ENCODE measurements at places on chromosomes 4 and X.

GRCh38 chr4:71941001-71941400 lies 90.8 kb upstream of the NPFFR2 start:
- H3K4me1 ChIP-seq: no peaks in the 10 kb centered on the region
- H3K27ac ChIP-seq: no peak overlapping the region
- no peak for DNase-seq
- no peaks in the 10 kb centered on the region for H3K27me3 ChIP-seq
- no peak overlapping the region for H3K4me3 ChIP-seq
- H3K36me3 ChIP-seq: no peaks in the 10 kb centered on the region

GRCh38 chrX:112849016-112849415 lies 8.4 kb upstream of the AMOT start:
- DNase-seq: no peak
- no peak overlapping the region for H3K27ac ChIP-seq
- H3K4me1 ChIP-seq: no peaks in the 10 kb centered on the region
- no peak overlapping the region for H3K4me3 ChIP-seq
- no peaks in the 10 kb centered on the region for H3K27me3 ChIP-seq

DNA sequence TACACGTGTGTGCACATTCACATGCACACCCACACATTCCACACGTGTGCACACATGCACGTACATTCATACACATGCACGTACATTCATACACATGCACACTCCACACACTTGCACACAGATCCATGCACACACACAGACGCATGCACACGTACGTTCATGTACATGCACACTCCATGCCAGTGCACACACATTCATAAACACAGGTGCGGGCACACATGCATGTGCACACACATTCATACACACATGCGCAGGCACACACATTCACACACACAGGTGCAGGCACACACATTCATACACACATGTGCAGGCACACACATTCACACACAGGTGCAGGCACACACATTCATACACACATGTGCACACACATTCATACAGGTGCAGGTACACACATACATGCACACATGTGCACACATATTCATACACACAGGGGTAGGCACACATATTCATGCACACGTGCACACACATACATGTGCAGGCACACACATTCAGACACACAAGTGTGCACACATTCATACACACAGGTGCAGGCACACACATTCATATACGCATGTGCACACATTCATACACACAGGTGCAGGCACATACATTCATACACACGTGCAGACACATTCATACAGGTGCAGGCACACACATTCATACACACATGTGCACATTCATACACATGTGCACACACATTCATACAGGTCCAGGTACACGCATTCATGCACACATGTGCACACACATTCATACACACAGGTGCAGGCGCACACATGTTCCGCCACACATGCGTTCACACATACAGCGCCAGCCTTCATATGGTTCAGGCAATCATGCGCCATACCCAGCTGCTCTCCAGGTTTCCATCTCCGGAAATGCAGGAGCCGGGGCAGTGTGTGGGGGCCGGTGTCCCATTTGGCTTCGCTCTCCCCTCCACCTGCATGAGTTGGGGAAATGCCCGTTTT lies 124.8 kb downstream of the HMX1 start:
- H3K4me1 ChIP-seq: no peaks in the 10 kb centered on the region
- no peak overlapping the region for H3K27ac ChIP-seq
- DNase-seq: peak; percentile 19
- H3K4me3 ChIP-seq: no peak overlapping the region

- H3K4me1 ChIP-seq: no peaks in the 10 kb centered on the region
- no peak overlapping the region for H3K4me3 ChIP-seq
- no peaks in the 10 kb centered on the region for H3K36me3 ChIP-seq
- DNase-seq: no peak
- no peak overlapping the region for H3K27ac ChIP-seq
These were observed 102.0 kb downstream of the AFAP1 start for GRCh38 chr4:7837597-7838135.

DNA sequence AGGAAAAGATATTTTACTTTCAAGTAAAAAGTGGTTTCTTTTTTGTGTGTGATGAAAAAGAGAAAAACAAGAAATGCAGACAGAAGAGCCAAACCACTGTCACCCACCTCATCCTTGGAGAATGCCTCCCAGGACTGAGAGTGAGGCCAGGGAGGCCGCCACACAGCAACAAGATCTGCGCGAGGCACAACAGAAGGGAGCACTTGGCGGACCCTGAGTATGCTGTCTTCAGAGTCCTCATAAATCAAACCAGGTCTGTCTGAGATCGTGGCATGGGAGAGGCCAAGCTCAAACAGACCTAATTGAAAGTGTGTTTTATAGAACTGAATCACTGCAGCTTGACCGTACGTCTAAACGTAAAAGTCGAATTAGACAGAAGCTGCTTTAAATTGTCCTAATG lies 134.3 kb upstream of the VCX2 start:
- H3K27ac ChIP-seq: no peak overlapping the region
- no peak overlapping the region for H3K4me3 ChIP-seq
- H3K36me3 ChIP-seq: no peaks in the 10 kb centered on the region
- no peaks in the 10 kb centered on the region for H3K4me1 ChIP-seq
- H3K27me3 ChIP-seq: no peaks in the 10 kb centered on the region
- DNase-seq: no peak

DNA sequence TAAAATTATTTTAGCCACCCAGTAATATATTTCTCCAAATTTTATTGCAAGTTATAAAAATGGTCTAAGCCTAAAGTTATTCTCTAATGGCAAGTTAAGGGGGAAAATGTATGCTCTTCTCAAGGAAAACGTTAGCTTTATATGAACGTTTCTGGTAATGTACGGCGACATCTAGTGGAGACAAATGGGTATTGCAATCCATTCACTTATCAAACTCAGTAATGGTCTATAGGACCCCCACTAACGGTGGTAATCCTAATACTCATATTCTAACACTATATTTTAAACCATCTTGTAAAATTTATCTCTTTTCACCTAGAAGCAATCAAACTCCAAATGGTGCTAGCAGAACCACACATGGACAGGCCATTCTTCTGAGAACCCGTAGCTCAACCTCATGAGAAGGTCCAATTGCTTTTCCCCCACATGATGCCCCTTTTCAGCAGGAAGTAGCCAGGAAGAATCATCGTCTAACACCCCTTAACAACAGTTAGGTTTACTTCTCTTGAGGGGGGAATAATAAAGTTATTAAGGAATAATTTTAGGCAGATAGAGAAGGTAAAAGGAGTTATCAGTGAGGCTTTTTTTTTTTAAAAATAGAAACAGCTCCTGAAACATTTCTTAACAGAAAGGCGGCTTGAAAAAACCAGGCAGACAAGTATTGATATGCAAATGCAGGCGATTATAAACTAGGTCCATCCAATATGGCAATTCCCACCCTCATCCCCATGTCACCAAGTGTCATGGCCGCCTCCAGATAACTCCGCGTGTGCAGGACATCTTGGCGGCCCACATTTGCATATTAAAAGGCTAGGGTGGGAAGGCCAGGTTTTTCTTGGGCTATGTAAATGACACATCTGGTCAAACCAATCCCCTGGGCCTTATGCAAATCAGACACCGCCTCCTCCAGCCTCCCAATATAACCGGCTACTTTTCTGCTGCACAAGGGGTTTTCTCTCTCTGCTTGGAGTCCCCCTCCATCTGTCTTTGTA lies 35.0 kb downstream of the NUDT11 start:
- H3K4me3 ChIP-seq: no peak overlapping the region
- H3K27me3 ChIP-seq: no peaks in the 10 kb centered on the region
- no peak overlapping the region for H3K27ac ChIP-seq
- no peaks in the 10 kb centered on the region for H3K4me1 ChIP-seq
- no peak for DNase-seq

DNA sequence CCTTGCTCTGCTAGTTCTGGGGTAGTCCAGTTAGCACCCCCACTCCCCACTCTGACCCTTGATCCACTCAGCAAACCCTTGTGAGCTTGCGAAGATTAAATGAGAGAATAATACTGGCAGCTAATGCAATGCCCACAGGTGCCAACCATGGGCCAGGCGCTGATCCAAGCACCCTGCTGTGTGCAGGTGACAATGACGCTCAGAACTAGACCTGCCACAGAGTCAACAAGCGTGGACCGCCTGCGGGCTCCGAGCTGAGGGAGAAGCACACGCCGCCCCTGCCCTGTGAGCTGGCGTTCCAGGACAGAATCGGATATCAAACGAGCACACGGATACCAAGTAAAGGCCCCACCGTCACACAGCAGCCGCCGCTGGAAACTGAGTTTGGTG lies 129.2 kb downstream of the FAM53A start:
- no peak overlapping the region for H3K27ac ChIP-seq
- no peaks in the 10 kb centered on the region for H3K36me3 ChIP-seq
- DNase-seq: no peak
- no peaks in the 10 kb centered on the region for H3K27me3 ChIP-seq
- no peak overlapping the region for H3K4me3 ChIP-seq
- H3K4me1 ChIP-seq: no peaks in the 10 kb centered on the region

- H3K27ac ChIP-seq: no peak overlapping the region
- no peaks in the 10 kb centered on the region for H3K4me1 ChIP-seq
- no peaks in the 10 kb centered on the region for H3K27me3 ChIP-seq
- no peak overlapping the region for H3K4me3 ChIP-seq
These were observed 222.6 kb downstream of the NDST4 start for GRCh38 chr4:114890773-114891172.

DNA sequence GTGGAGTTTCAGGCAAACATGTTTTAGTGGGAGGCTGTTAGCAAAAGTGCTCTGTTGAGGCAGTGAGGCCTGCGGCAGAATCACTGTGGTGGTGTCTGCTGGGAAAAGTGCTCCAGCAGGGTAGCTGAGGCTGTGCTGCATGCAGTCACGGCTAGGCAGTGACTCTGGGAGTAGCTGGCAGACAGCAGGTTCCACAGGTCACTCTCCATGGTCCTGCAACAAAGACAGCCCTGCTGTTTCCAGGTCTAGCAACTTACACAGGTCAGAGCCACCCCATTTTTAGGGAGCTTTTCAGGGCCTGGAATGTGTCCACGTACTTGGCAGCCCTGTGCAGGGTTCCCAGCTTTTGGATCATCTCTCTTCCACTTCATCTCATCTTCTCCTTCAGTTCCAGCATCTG lies 184.3 kb downstream of the NAA11 start:
- no peak overlapping the region for H3K27ac ChIP-seq
- no peaks in the 10 kb centered on the region for H3K4me1 ChIP-seq
- DNase-seq: no peak
- no peak overlapping the region for H3K4me3 ChIP-seq

DNA sequence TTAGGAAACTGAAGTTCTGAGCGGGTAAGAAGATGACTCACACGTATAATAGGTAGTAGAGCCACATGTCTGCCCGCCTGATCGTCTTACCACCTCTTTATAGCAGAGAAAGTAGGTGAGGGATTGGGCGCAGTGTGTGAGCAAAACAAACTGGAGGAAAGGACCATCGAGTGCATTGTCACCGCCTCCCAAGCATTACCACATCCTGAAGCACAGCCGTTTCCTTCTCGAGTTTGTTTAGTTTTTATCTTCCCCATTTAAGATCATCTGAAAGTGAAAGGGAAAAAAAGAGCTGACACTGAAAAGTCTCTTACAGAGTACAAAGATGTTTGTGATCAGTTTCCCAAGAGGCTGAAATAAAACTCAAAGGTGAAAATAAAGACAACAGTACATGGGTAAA lies 14.8 kb downstream of the PDK3 start:
- H3K4me3 ChIP-seq: peak overlapping the region; percentile 12
- DNase-seq: peak; percentile 77
- no peaks in the 10 kb centered on the region for H3K36me3 ChIP-seq
- H3K4me1 ChIP-seq: no peaks in the 10 kb centered on the region
- no peaks in the 10 kb centered on the region for H3K27me3 ChIP-seq

DNA sequence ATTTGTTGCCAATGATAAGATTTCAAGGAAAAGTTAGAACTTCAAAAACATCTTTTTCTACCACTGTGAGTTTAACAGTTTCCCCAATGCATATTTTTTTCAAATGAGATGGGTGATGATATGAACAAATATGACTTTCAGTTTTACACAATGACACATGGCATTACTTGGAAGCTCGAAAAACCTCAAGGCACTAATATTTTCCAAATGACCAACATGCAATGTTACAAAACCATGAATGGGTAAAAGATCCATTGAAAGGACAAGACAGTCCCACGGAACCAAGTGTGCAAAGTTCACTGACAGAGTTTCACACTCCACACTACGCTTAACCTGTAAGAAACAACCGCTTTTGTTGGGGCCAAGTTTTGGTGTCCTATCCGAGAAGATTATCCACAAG lies 84.5 kb downstream of the CD99L2 start:
- no peak overlapping the region for H3K4me3 ChIP-seq
- H3K4me1 ChIP-seq: no peaks in the 10 kb centered on the region
- no peaks in the 10 kb centered on the region for H3K27me3 ChIP-seq

- H3K27ac ChIP-seq: no peak overlapping the region
- H3K36me3 ChIP-seq: no peaks in the 10 kb centered on the region
- H3K4me3 ChIP-seq: no peak overlapping the region
- H3K4me1 ChIP-seq: no peaks in the 10 kb centered on the region
- DNase-seq: no peak
These were observed 150.4 kb downstream of the CENPC start for GRCh38 chr4:67394879-67395278.

- no peaks in the 10 kb centered on the region for H3K27me3 ChIP-seq
- H3K4me3 ChIP-seq: no peak overlapping the region
- no peak for DNase-seq
These were observed 242.6 kb upstream of the RASGEF1B start for GRCh38 chr4:81714291-81714690.

DNA sequence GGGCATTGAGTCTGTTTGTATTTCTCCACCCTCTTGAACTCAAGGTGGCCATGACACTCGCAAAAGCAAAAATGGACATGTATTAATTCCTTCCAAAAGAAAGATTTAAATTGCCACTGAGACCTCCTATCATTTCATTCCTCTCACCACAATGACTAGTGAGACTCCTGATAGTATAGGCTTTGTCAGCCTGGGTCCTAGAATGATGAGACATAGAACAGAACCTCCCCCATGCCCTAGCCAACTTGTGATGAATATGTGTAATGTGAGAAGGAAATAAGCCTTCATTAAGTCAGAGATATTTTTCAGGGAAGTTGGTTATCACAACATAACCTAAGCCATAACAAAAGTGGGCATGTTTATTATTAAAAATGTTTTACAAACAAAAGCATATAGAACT lies 62.5 kb downstream of the ASB9 start:
- no peak overlapping the region for H3K4me3 ChIP-seq
- H3K27me3 ChIP-seq: no peaks in the 10 kb centered on the region
- no peak for DNase-seq

DNA sequence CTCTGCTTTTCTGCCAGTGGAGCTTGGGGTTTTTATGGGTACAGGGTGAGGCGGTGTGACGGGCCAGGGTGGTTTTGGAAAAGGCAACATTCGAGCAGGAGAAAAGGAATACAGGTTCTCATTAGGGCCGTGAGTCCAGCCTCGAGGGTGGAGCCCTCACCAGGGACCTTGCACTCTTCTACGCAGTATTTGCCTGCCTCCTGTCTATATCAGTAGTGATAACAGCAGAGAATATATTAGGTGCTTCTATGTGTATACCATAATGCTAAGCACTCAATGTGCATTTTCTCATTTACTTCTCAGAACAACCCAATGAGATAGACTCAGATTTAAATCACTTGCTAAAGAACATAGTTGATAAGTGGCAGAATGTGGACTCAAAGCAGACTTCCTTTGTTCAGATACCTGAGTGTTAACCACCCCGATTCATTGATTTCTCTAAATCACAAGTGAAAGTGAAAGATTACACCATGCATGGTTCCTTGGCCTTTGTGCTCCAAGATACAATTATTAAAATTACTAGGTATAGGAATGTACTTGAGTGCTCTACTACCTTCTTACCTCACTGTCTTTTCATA lies 403.9 kb downstream of the PCDH7 start:
- H3K36me3 ChIP-seq: no peaks in the 10 kb centered on the region
- H3K4me1 ChIP-seq: no peaks in the 10 kb centered on the region
- H3K4me3 ChIP-seq: no peak overlapping the region
- DNase-seq: no peak

Measured in Peyer's patch (tissue), 4 donors.